ENCODE measurements at places on chromosomes 16 and 17. TPM values are rescaled to one million over a fixed set of nuclear protein-coding genes. Genes with fewer than 3 reads are reported as not detected.

DNA sequence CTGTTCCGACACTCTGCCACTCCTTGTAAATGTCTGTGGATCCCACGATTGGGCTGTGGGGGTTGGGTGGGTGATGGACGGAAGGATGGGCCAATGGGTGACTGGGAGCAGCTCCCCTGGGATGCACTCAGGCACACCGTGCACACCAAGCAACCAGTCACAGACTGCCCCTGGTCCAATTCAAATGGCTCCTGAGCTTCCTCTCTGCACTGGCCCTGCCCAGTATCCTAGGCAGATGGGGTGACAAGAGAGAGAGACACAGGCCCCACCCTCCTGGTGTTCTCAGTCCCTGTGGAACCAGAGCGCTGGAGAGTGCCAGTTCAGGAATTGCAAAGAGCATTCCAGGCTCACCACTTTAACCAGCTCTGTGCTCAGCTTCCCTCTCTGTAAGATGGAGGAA is 32.8 kb downstream of the BEAN1 start:
- no peak overlapping the region for H3K27ac ChIP-seq
- H3K36me3 ChIP-seq, result no peaks in the 10 kb centered on the region
- DNase-seq, result no peak
- H3K4me1 ChIP-seq, result no peaks in the 10 kb centered on the region
- H3K27me3 ChIP-seq, result peaks cover 58% of the 10 kb centered on the region

DNA sequence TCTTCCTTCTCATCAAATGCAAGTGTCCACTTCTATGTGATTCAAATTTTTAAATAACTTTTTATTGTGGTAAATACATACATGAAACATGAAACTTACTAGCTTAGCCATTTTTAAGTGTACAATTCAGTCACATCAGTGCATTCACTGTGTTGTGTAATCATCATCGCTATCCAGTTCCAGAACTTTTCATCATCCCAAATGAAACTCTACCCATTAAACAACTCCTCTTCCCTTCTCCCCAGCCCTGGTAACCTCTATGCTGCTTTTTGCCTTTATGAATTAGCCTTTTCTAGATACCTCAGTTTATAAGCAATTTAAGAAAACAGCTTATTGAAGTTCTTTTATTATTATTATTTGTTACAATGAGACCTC is 41.1 kb upstream of the IL34 start:
- H3K27ac ChIP-seq, result no peak overlapping the region
- H3K4me3 ChIP-seq, result no peak overlapping the region
- peaks cover 2% of the 10 kb centered on the region for H3K27me3 ChIP-seq
- no peaks in the 10 kb centered on the region for H3K36me3 ChIP-seq

DNA sequence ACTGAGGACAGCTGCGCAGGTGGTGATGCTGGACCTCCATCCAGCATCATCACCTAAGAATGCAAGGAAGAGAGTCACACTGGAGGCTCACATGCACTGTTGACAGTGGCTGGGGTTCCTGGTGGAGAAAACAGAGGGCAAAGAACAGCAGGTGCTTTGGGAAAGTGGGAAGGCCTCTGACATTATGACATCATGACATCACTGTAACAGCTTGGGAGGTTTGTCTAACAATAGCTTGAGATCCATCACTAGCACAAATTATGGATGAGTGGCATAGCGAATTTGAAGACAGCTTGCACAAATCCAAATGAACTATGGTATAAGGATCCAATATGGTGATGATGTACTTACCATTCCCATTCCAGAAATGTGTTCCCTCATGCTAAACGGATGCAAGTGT is 226.5 kb upstream of the MPHOSPH6 start:
- H3K27ac ChIP-seq, result no peak overlapping the region
- H3K4me3 ChIP-seq, result no peak overlapping the region
- no peaks in the 10 kb centered on the region for H3K36me3 ChIP-seq
- no peaks in the 10 kb centered on the region for H3K4me1 ChIP-seq

- peaks cover 28% of the 10 kb centered on the region for H3K36me3 ChIP-seq
- no peak overlapping the region for H3K27ac ChIP-seq
- H3K27me3 ChIP-seq, result no peaks in the 10 kb centered on the region
These were observed 34.8 kb downstream of the UBN1 start for GRCh38 chr16:4882000-4882632.

- no peak overlapping the region for H3K27ac ChIP-seq
- DNase-seq, result no peak
- peaks cover 9% of the 10 kb centered on the region for H3K4me1 ChIP-seq
- H3K36me3 ChIP-seq, result peaks cover 58% of the 10 kb centered on the region
These were observed 7.6 kb downstream of the EME1 start for GRCh38 chr17:50380369-50381259.

DNA sequence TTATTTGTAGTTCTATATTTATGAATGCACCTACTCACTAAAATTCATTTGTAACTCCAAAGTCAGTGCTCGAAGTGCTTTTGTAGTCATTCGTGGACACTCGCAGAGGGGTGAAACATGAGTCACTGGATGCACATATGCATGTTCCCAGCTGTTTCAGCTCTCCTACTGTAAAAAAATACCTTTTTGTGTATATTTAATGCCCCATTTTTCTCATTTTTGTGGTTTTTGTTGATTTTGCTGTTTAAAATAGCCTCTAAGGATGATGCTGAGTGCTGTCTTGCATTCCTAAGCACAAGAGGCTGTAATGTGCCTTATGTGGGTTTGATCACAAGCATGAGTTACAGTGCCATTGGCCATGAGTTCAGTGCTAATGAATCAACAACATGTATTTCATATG is 30.6 kb downstream of the CENPV start:
- DNase-seq, result no peak
- no peak overlapping the region for H3K4me3 ChIP-seq
- no peaks in the 10 kb centered on the region for H3K27me3 ChIP-seq
- H3K27ac ChIP-seq, result no peak overlapping the region
- no peaks in the 10 kb centered on the region for H3K4me1 ChIP-seq

DNA sequence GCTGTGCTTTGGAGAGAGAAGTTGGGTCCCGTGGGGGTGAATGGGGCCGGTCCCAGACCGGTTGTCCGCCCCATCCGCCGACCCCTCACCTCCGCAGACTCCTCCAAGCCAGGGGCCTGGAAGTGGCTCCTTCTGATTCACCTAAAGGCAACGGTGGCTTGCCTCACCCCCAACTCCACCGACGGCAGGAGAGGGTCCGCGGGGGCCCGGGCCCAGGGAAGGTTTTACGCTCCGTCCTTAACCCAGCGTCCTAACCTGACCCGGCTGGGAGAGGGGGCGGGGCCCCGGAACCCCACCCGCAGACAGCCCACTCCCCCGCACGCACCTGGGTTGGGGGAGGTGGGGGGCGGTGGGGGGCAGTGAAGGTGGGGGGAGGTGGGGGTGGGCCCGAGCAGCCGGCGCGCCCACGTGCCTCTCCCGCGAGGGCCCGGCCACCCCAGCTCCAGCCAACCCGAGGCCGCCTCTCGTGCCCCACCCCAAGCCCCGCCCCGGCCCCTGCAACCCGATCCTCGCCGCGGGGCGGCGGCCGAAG is 12.7 kb upstream of the CD300A start:
- no peaks in the 10 kb centered on the region for H3K36me3 ChIP-seq
- peaks cover 20% of the 10 kb centered on the region for H3K27me3 ChIP-seq

Gene VAT1L
- not detected for total RNA-seq

Gene AOC2
- total RNA-seq, result 2.4 TPM

Gene RMI2
- total RNA-seq, result 65.9 TPM
